ENCODE measurements at places on chromosomes 3 and 15.

- DNase-seq, result no peak
Measured at GRCh38 chr3:45691842-45692241, 2.6 kb downstream of the SACM1L start.

- DNase-seq, result no peak
Measured at GRCh38 chr3:54279005-54279583, 156.7 kb downstream of the CACNA2D3 start.

GRCh38 chr3:162994165-162994564 is 1497.6 kb downstream of the OTOL1 start:
- DNase-seq, result no peak

DNA sequence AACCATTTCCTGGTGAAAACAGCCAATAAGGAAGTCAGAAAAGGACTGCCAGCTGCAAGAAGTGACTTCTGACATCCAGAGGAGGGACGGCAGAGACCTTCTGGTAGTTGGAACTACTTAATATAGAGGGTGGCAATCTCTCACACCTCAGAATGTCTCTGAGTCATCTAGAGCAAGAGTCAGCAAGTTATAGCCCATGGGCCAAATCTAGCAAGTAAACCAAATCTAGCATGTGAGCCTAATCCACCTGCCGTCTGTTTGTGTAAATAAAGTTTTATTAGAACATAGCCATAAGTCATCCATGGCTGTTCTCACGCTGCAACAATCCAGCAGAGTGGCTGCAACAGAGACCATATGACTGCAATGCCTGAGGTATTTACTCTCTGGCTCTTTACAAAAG is 160.5 kb upstream of the NR2E3 start:
- DNase-seq, result no peak

GRCh38 chr3:13266005-13266404 is 154.1 kb downstream of the NUP210 start:
- DNase-seq, result no peak

GRCh38 chr3:59481776-59482400 is 432.1 kb upstream of the CFAP20DC start:
- no peak for DNase-seq

DNA sequence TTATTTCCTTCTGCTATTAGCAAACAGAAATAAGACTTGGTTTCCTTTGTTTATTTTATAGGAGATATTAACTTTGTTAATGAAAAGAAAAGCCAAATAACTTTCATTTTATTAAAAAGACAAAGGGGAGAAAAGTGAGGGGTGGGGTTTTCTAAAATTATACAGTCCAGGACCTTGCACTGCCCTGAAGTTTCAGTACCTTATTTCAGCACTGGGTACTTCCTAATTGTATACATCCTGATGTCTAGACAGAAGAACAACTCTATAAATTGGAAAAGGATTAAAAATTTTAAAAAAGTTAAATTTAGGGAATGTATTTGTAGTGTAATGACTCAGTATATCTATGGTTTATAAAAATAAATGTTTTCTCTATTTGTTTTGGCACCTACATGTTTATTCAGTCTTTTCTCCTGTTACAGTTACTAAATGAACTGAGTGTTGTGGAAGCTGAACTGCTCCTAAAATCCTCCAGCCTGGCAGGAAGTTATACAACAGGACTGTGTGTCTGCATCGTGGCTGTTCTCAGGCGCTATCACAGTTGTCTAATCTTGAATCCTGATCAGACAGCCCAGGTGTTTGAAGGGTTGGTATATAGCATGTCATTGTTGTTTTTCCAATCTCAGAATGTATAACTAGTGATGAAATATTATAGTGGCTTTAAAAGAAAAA is 27.6 kb upstream of the P2RY13 start:
- DNase-seq, result no peak

DNA sequence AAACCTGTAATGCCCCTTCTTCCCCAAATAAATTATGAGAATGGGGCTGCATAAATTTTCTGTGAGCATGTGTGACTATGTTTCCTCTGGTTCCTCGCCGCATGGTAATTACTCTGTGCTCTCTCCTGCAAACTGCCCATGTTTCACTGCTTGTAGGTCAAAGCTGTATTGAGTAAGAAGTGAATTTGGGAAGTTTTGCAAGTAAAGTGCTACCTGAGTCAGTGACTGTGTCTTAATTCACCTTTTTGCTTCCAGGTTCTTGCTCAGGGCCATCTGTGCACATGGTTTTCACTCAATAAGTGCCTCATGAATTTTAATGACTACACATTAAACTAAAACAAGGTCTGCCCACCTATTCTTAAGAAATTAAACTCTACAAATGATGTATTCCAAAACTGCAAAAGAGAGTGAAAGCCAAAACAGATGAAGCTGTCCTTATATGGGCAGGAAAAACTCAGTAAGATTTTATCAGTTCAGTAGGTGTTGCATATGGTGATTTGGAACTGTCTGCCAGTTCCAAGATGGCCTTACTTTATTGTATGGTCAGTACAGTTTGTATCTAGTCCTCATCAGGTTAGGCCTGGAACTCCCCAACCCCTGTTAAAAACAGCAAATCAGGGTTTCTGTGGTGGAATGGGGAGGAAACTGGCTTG is 100.0 kb downstream of the LPP start:
- DNase-seq, result no peak

DNA sequence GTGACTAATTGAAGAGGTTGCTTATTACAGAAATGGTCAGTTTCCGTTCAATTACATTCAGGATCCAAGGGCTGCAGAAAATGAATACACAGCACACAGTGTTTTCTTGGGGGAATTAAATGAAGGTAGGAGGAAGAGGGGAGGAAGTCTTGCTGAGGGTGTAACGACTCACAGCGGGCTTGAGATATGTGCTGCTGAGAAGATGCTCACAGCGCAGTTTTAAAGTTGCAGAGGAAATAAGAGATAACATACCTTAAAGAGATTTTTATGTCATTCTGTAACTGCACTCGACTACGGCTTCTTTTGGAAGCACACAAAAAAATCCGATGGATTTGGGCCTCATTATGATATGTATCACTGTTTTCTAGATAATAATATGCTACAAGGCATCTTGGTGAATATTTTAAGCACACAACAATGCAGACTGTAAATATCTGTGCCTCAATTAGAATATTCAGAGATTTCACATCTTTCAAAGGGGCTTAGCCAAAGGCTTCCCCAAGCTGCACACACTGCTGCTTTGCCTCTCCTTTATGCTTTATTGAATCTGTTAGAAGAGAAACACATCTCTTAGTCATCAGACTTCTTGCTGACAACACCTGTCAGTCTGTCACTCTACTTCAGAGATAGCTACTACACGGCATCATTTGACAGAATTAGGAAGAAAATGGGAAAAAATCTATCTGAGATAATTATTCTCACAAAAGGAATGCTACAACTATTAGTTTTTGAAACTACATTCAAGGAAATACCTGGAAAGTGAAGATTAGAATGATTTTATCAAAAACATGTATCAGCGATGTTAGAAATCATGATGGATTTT is 773.2 kb downstream of the OTOL1 start:
- DNase-seq, result no peak

GRCh38 chr3:195210266-195210973 is 60.5 kb downstream of the XXYLT1 start:
- DNase-seq, result no peak

DNA sequence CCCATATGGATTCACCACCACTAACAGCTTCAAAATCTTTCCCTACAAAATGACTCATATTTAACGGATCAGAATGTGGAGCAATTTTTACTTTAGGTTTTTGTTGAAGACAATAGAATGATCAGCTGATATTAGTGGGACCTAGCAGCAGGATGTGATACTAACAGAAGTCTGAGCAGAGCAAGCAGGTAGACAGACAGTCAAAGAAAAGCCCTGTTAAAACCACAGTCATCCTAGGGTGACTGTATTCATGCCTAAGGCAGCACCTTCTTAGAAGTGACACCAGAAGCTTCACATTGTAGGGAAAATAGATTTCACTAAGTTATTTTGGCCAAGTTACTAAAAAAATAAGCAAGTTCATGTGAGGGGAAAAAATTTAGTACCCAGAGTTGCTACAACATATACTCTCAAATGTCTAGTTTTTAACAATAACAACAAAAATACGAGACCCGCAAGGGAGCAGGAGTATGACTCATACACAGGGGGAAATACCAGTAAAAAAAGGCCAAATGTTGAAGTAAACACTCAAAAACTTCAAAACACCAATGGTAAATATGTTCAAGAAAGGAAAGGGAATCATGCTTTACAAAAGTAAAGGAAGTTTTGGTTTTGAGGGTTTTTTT is 590.9 kb downstream of the EPHA3 start:
- no peak for DNase-seq

DNA sequence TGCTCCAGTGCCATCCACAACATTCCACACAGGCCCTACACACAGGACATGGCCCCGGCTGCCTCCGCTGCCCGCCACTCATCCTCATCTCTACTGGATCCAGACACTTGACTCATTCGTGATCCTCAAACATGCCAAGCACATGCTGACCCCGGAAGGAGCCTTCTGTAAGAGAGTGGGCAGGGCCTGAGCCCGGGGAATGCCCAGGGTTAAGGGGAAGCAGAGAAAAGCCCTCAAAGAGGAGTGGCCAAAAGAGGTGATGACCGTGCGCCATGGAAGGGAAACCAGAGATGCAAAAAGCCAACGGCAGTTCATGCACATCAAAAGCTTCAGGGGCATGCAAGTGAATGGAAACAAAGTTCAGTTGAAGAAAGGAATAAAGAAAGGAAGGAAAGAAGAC is 46.1 kb downstream of the RFTN1 start:
- no peak for DNase-seq

DNA sequence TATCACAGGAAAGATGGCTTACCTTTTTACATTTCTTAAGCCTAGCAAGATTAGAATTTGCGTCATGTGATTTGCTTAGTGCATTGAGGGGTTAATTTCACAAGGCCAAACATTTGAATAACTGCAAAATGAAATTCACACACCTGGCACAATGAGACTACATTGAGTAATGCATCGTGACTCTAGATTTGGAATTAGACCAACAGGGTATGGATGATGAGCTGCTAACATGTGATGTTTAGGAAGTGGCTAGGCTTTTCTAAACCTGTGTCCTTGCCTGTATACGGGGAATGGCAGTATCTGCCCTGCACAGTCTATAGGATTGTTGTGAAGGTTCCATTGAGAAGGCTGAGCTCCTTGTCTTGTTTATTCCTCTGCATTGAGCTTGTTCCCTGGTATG is 160.1 kb downstream of the MFSD1 start:
- DNase-seq, result no peak

DNA sequence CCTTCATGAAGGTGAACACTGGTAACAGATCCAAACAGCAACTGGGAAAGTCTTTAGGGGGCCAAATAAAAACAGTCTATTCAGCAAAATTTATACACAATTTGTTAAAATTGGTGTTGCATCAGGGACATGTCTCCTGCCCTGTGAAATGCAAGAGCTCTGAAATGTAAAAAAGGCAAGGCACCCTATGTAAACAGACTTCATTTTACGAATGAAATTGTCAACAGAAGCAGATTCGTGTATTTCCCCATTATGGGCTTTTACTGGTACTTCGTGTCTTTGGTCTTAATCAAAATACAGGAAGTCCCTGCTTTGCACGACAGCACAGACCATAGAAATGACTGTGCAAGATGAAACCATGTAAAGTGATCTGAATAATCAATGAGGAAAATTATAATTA is 127.3 kb upstream of the THBS1 start:
- DNase-seq, result no peak

DNA sequence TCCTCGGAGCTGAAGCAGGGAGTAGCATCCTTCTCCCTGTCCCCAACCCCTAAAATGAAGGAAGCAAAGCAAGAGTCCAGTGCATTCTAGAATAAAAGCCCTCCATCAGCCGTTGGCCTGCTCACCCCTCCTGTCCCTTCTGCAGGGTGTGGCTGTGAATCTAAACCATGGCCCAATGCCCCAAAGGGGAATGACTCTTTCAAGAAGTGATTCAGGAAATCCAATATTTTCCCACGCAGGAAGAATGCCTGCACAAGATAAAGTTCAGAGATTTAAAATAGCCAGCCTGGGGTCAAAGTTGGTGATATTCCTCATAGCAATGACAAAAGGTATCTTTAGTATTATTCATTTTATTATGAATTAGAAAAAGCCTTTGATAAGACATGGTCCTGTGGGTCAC is 38.5 kb downstream of the SLCO2A1 start:
- no peak for DNase-seq

- DNase-seq, result no peak
Measured at GRCh38 chr3:32961189-32961715, 9.8 kb downstream of the CCR4 start.

GRCh38 chr3:187262360-187262759 is 29.2 kb downstream of the MASP1 start:
- no peak for DNase-seq

GRCh38 chr3:145089337-145089736 is 1071.6 kb downstream of the PLOD2 start:
- peak; percentile 8 for DNase-seq

GRCh38 chr3:133040696-133041523 is 2.7 kb downstream of the TMEM108 start:
- DNase-seq, result peak; percentile 88

DNA sequence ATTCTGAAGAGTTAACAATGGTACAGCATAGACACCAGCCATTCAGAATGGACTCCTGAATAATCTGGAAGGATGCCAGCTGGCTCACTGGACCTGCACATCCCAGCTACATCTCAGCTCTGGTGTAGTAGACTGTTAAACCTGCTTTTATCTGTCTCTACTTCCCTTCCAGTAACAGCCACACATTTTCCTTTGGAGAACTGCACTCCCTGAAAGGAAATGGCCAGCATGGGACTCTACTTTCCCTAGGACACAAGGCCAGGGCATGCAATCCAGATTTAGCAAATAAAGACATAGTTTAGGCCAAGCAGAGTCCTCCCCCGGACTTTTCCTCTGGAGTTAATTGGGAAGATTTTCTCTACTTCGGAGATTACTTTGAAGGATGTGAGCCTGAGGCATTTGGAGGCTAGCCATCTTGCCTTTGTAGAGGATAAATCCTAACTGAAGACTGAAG is 82.7 kb upstream of the TCF12 start:
- no peak for DNase-seq

DNA sequence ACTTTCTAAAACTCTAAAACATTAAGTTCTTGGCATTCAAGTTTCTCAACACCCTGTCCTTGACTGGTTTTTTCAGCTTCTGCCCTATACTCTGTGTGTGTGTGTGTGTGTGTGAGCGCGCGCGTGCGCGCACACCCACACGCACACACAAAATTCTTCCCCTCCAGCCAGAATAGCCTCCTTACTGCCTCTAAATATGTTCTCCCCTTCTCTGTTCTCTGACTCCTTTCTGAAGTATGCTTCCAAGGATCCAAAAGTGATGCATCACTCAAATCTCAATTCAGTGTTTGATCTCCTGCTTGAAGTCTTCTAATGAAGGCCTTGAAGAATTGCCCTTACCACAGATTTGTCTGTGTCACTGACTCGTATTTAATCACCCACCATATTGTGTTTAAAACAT is 129.8 kb downstream of the SLC25A26 start:
- no peak for DNase-seq

DNA sequence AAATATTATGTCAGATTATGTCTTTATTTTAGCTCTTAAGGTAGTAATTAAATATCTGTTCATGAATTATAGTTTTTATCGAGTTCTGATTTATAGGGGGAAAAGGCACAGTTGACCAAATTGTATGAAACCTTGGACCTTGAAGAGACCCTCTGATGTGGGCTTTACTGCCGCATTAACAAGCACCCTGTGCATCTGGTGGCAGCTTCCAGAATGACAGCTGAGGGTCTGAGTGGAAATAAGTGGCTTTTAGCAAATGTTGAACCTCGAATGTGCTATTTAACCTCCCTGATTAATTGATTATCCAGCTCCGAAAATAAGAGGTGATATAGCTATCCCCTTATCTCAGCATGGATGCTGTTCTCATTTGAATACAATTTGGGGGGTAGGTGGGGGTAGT is 87.0 kb downstream of the TMEM108 start:
- peak; percentile 9 for DNase-seq

Data from NCI-H524 (cell line).